ENCODE measurements at places on chromosomes 6 and 20.

GRCh38 chr20:21614980-21615379 is 90.5 kb upstream of the PAX1 start:
- no peak for DNase-seq

DNA sequence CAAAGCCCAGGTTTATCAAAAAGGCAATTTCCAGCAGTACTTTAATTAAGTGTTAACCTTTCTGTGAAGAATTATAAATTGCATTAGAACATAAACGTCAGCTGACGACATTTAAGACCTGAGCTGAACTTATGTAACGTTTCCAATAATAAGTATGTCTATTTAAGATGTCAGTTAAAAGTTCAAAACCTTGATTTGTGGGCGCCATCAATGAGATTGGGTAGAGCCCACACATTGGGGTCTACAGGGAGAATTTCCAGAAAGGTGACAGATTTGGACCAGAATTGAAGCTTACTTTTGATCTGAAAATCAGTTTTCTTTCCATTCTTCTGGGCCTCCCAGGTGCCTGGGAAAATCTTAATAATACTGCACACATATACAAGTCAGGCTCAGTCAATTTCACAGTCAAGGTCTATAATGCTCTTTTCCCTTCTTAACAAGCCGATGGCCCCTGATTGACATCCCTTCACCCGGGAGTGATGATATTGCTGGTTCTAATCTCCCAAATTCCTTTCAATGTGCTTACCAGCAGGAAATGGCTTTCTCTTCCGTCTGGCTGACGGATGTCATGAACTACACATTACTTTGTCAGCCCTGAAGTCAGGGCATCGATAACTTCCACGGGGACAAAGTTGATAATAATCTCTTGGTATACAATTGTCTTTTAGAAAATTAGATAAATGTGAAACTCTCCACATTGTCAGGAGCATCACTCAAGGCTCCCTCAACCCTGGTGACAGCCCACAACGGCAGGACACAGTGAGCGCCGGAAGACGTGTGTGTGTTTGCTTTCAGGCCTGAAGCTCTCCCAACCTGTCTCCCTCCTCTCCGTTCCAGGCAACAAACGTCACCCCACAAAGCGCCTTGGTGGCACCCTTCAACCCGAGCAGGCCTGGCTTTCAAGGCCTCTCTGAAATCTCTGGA is 396.5 kb upstream of the CNR1 start:
- no peak for DNase-seq

DNA sequence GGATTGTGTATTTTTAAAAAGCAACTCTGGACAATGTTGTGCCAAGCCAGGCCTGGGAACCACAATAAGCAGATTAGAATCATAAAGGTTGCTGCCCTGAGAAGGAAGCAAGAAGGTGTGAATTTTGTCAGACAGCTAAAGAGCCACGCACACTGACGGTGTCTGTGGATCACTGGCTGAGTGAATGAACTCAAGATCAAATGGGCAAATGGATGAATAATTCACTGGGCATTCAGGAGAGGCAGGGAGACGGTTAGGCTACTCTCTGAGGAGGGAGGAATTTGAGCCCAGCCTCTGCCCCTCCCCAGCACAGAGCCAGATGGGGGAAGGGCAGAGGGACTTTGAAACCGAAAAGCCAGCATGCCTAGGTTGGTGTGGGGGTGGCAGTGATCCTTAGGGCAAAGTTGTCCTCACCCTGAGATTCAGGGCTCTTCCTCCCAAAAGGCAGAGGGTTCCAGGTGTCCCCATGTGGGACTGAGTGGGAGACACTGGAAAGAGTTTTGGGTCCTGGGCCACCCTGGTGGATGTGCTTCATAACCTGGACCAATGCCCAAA is 19.5 kb upstream of the SLC22A7 start:
- DNase-seq = no peak

- no peak for DNase-seq
Measured at GRCh38 chr6:49775043-49775442, 12.0 kb downstream of the PGK2 start.

- DNase-seq = no peak
Measured at GRCh38 chr6:166658792-166659150, 31.7 kb upstream of the RPS6KA2 start.

DNA sequence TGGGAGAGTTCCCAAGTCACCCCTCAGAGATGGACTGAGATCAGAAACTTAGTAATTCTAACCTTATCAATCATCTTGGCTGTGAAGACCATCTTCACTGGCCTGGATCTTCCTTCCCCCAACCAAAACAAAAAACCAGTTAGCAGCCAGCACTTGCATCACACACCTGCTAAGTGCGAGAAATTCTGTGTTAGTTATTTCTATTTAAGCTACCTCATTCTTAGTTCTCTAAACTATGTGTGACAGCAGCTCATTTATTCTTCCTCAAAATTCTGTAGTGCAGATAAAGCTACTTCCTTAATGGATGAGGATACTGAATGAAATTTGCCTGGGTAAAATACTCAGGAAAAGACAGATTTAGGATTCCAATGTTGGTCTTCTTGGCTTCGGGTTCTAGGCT is 18.2 kb upstream of the TAGAP start:
- DNase-seq = no peak

GRCh38 chr6:161027385-161027784 is 35.8 kb downstream of the MAP3K4 start:
- no peak for DNase-seq

GRCh38 chr6:152697634-152698033 is at the start of gene MYCT1:
MYCT1 (plus strand) TSS chr6:152697897; CDS start chr6:152697903, 6 bp downstream.
- no peak for DNase-seq

DNA sequence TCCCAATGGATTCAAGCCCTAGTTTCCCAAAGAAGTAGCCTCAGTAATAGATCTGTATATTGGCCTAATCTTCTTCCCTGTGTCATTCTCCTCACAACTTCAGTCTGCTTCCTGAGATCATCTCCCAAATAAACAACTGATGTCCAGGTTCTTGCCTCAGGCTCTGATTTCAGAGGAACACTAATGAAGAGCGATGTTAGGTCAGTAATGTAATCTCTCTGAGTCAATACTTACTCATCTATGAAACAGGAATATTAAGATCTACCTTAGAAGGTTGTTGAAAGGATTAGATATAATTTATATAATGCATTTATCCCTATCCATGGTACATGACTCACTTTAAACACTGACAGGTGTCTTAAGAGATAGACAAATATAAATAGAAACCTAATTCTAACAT is 246.0 kb upstream of the FLRT3 start:
- no peak for DNase-seq

DNA sequence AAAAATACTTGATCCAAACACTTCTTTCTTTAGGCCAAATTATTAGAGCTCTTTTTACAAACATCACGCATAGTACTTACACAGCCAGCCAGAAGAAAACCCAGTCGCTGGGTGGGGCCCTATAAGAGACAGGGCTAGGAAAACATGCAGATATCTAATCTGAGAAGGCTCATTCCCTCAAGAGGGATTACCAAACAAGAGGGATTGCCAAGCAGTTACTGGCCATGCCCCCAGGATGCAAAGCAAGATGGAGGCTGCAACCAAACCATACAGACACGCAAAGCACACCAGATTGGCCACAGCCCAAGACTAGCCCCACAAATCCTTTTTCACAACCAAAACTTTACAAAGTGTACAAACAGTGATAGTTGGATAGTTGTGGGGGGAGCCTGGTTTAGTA is 1235.4 kb upstream of the GJE1 start:
- no peak for DNase-seq

DNA sequence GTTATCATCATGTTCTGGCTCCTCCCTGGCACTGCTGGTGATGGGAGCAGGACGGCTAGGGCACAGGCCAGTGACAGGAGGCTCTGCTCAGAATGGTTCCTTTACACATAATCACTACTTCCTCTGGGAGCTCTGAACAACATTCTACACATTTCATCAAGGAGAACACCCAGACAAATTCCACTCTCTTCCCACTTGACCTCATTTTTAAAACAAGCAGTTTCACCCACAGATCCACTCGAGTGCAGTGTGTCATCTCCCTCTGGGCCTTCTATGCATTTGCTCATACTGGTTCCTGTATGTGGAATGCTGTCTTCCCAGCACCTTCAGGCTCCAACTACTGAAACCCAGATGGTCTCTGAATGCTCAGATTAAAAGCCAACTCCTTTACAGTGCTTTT is 84.8 kb downstream of the ELOVL5 start:
- no peak for DNase-seq

DNA sequence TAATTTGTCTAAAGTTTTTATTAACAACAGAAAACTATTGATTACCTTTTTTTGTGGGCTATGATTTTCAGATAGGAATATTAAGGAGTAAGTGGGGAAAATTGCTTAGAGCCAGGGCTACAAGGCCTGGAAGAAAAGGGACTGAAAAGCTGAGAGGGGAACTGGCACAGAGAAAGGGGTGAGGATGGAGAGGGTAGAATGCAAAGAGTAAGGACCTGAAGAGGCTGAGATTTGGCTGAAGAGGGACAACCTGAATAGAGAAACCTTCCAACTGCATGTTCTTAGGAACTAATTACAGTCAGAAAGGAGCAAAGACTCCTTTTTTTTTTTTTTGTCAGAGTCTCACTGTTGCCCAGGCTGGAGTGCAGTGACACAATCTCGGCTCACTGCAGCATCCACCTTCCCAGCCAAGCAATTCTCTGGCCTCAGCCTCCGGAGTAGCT is 16.7 kb downstream of the BTN2A1 start:
- DNase-seq = no peak

- no peak for DNase-seq
Measured at GRCh38 chr6:3594201-3594600, 137.4 kb upstream of the SLC22A23 start.

DNA sequence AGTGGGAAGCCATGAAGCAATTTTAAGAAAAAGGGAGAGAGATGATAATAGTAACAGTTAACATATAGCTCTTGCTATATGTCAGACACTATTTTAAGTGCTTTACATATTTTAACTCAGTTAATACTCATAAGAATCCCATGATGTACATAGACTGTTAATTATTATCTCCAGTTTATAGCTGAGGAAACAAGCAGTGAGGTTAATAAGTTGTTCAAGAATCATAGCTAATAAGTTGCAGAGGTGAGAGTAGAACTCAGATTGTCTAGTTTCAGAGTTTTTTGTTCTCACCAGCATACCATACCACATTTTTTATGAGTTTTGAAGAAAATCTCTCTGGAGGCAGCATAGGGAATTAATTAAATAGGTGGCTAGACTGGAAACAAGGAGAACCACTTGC is 144.6 kb upstream of the MMS22L start:
- no peak for DNase-seq

- no peak for DNase-seq
Measured at GRCh38 chr6:154111025-154111424, 72.0 kb downstream of the OPRM1 start.

DNA sequence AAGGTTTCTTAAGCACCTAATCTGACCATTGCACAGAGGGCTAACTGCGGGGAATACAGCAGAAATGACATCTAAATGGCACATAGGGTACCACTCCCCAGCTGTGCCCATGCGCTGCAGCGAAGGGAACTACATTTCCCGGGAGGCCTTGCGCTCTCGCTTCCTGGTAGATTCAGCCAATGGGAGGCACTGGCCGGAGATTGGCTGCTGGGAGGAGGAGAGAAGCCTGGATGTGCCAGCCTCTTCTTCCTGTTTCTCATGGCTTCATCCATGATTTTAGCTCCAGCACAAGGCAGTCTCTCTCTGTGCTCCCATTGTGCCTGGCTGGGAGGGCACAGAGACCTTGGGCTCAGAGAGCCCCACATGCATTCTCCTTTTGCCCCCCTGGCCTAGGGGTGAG is 101.7 kb upstream of the FOXA2 start:
- no peak for DNase-seq

DNA sequence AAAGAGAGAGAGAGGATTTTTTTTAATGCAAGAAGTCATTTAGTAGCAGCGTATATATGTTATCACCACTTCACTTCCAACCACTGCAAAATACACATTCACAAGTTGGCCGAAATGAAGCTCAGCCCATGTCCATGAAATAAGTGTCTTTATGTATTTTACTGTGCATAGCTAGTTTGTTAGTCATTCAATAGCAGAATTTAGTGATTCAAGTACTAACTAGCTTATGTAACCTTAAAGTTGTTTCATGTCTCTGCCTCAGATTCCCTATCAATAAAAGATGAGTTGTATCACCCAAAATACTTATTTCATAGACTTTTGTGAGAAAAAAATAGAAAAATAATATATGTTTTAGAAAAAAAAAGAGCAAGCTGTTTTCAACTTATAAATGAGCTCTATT is 153.7 kb upstream of the PRDM1 start:
- no peak for DNase-seq

DNA sequence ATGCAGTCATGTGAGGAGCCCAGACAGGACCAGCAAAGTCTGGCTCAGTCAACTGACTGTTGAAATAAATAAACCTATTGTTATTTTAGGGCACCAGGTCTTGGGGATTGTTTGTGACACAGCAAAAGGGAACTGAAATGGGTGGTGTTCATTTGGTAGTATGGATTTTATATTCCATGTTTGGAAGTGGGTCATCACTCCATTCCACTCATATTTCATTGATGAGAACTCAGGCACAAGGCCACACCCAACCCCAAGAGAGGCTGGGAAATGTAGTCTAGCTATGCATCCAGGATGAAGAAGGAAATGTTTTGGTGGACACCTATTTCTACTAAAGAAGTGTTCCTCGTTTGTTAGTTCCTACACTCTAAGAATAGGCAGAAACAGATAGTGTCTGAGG is 64.9 kb upstream of the BTBD3 start:
- no peak for DNase-seq

DNA sequence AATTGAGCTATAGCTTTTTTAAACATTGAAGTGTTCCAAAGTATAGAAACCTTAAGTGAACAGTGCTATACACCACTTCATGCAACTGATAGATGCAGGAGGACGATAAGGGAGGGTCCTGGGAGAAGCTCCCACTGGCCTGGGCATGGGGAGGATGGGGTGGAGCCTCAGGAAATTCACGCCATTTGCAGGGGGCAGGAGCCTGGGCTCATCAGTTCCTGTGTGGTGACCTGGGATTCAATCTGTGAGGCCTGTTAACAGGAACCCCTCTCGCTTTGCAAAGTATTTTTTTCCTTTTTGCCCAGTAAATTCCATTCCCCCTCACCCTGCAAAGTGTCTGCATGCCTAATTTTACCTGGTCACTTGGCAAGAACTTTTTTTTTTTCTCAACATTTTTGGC is 11.0 kb upstream of the ASCC3 start:
- DNase-seq = no peak

All from cerebellar nuclear complex (tissue), 1 donor.